ENCODE measurements at places on chromosomes 12 and 14. TPM values are rescaled to one million over a fixed set of nuclear protein-coding genes. Genes with fewer than 3 reads are reported as not detected.

Gene NUDT14
- 15.1 TPM for total RNA-seq

Gene RFLNA
- total RNA-seq = 0.57 TPM

DNA sequence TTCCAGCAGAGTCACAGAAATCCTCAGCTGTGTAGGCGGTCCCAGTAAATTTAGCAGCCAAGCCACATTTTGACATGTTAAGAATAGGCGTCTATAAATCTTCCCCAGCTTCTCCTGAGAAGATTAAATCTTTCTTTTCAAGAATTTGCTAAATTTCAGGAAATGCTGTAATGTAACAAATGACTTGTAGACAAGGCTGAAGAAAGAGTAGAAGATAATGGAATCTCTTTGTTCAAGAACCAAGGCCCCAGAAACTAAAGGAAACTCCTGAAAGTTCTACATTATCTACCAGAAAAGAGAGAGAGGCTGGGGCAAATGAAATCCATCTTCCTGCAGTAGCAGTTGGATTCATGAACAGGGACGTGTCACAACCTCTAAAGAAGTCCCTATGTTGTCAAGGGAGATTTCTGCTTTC lies 760.3 kb downstream of the NOVA1 start:
- H3K27me3 ChIP-seq = no peaks in the 10 kb centered on the region
- H3K4me1 ChIP-seq = no peaks in the 10 kb centered on the region
- DNase-seq = no peak
- no peak overlapping the region for H3K4me3 ChIP-seq

Gene LRP10
- total RNA-seq = 117 TPM

DNA sequence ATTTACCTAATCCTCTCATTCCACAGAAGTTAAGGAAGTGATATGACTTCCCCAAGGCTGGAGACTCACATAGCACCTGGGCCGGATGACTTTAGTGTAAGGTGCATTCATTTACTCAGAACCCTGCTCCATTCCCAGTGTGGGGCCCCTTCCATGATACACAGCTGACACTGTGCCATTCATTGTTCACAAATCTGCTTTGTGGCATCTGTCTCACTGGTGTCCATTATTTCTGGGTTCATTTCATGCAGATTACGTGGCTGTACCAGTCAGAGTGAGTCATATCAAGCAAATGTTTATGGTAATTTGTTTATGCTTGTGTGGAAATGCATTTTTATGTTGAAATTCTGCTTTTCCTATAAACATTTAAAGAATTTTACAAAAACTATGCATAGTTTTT lies 5.2 kb downstream of the ANO4 start:
- peaks cover 7% of the 10 kb centered on the region for H3K27me3 ChIP-seq
- no peak overlapping the region for H3K27ac ChIP-seq
- no peak overlapping the region for H3K4me3 ChIP-seq

- no peaks in the 10 kb centered on the region for H3K27me3 ChIP-seq
- H3K36me3 ChIP-seq = no peaks in the 10 kb centered on the region
- DNase-seq = no peak
- H3K4me1 ChIP-seq = no peaks in the 10 kb centered on the region
- H3K27ac ChIP-seq = no peak overlapping the region
- H3K4me3 ChIP-seq = no peak overlapping the region
Observed at GRCh38 chr12:63045020-63045860, 105.8 kb downstream of the AVPR1A start.

DNA sequence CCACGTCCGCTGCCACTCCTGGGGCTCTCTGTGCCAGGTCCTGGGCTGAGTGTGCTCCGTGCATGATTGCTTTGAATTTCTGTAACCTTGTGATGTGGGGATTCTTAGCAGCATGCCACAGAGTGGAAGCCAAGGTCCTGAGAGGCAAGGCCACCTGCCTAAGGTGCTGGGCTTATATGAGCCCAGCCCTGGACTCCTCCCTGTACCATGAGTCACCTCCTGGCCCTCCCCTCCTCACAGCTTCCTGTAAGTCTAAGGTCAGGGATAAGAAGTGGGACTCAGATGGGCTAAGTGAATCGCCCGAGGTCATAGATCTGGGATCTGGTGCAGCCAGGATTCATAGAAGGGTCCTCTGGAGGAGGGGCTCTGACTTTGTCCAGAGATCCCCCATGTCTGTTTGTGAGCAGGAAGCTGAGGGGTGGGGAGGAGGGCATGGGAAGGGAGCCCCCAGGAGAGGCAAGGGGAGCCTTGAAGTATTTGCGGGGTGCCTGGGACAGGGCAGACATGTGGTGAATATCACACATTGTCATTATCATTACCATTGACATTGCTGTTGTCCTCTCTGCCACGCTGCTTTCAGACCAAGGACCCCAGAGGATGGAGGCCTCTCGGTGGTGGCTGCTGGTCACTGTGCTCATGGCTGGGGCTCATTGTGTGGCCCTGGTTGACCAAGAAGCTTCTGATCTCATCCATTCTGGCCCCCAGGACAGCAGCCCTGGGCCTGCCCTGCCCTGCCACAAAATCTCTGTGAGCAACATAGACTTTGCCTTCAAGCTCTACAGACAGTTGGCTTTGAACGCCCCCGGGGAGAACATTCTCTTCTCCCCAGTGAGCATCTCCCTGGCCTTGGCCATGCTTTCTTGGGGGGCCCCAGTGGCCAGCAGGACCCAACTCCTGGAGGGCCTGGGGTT lies 28.8 kb downstream of the SERPINA3 start:
- no peaks in the 10 kb centered on the region for H3K4me1 ChIP-seq
- no peaks in the 10 kb centered on the region for H3K36me3 ChIP-seq
- no peak for DNase-seq
- no peaks in the 10 kb centered on the region for H3K27me3 ChIP-seq

DNA sequence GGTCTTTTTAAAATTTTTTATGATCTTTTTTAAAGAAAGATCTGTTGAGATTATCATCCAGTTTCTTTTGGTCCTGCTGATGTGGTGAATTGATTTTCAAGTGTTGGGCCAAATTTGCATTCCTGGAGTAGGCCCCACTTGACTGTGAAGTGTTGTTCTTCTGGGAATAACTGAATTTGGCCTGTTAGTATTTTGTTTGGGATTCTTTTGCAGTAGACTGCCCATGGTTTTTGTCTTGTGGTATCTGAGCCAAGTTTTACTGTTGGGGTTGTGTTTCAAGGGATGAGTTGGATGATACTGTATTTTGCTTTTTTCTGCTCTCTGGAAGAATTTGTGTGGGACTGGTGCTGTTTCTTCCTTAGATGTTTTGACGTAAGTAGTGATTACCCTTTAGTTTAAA lies 4.0 kb upstream of the SYCP3 start:
- no peaks in the 10 kb centered on the region for H3K27me3 ChIP-seq
- peaks cover 70% of the 10 kb centered on the region for H3K36me3 ChIP-seq
- DNase-seq = no peak

- H3K4me3 ChIP-seq = no peak overlapping the region
- no peaks in the 10 kb centered on the region for H3K36me3 ChIP-seq
- no peak overlapping the region for H3K27ac ChIP-seq
Observed at GRCh38 chr12:85698937-85699336, 137.3 kb downstream of the RASSF9 start.

Gene PCNX1
- total RNA-seq = 41.8 TPM

DNA sequence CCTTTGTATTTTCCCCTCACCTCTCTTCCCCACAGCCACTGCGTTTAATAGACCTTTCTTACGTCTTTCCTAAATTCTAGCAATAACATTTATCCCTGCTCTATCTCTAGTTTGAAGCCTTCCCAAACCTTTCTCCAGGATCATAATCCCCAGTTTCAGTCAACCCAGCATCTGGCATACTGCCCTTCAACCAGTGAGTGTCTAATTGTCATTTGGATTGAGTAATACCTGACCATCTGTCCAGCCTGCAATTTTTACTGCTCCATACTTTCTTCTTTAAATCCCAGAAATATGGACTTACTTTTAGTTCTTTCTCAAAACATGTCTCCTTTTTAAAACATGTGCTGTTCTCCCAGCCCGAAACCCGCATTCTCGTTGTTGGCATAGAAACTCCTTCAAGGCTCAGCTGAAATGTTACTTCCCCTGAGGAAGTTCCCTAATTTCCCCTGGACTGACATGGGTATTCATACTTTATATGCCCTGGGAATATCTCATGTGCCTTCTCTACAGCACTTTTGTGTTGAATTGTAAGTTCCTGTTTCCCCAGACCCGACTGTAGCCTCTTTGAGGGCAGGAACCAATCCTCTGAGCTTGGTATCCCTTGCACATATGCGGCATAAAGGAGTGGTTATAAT lies 65.1 kb upstream of the ETV6 start:
- no peak for DNase-seq
- no peaks in the 10 kb centered on the region for H3K27me3 ChIP-seq
- peaks cover 9% of the 10 kb centered on the region for H3K4me1 ChIP-seq
- H3K36me3 ChIP-seq = no peaks in the 10 kb centered on the region

DNA sequence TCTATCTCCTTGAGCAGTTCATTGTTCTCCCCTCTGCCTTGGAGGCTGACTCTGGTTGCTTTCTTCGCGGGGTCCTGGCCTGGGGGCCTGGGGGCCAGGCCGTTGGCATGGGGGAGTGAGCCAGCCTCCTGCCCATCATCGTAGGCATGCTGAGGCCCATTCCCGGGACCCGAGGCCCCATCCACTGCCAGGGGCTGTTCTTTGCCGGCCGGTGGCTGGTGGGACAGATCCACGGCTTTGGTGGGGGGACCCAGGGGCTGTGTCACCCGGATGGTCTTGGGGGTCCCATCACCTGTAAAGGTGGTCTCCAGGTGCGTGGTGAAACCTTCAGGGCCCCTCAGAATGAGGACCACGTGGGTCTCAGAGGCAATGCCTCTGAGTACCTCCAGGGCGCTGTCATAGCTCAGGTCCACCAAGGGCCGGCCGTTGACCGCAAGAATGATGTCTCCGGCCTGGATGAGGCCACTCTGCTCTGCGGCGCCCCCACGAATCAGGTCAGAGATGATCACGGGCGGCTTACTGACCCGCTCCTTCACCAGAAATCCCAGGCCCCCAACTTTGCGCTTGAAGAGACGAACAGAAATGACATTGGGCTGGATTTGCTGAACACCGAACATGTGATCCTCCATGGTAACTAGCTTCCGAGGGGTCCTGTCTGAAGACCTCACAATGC lies 30.8 kb downstream of the NOS1 start:
- no peak for DNase-seq
- no peaks in the 10 kb centered on the region for H3K36me3 ChIP-seq
- H3K27ac ChIP-seq = no peak overlapping the region
- no peak overlapping the region for H3K4me3 ChIP-seq
- no peaks in the 10 kb centered on the region for H3K27me3 ChIP-seq
- no peaks in the 10 kb centered on the region for H3K4me1 ChIP-seq

Gene TAS2R9
- not detected for total RNA-seq

DNA sequence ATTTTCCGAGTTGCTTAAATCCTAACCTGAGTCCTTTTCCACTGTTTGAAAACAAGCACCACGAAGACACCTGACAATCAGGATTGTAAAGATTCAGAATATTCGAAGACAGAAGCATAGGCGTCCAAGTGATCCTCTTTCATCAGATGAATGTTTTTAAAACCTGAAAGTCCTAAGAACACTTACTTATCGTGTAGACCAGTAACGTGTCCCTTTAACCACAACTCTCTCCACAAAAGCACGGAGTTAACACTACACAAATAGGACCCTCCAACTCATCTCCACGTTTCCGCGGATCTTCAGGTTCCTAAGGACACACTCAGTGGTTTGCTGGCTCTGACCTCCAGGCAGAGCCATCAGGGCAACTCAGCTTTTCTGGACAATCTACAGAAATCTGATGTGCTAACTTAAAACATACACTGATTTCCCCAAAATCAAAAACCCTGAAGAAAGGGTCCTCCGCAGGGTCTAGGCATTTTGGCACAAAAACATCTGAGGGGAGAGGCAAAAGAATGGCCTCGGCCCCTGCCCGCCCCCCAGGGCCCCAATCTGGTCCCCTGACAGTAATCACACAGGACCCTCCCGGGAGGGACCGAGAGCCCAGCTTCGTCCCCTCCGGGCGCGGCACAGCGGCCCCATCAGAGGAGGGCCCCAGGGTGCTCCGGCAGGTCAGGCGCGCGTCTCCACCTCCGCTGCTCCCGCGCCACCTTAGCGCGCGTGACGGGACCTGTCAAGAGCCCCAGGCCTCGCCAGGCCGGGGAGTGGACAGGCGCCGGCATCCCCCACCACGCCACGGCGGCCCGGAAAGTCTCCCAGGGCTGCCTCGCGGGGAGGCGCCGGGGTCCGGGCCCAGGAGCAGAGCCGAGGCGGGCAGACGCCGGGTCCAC lies 925 bp downstream of the DICER1 start:
- H3K4me1 ChIP-seq = peaks cover 30% of the 10 kb centered on the region
- DNase-seq = no peak
- no peaks in the 10 kb centered on the region for H3K36me3 ChIP-seq
- peak overlapping the region; percentile 93 for H3K27ac ChIP-seq

DNA sequence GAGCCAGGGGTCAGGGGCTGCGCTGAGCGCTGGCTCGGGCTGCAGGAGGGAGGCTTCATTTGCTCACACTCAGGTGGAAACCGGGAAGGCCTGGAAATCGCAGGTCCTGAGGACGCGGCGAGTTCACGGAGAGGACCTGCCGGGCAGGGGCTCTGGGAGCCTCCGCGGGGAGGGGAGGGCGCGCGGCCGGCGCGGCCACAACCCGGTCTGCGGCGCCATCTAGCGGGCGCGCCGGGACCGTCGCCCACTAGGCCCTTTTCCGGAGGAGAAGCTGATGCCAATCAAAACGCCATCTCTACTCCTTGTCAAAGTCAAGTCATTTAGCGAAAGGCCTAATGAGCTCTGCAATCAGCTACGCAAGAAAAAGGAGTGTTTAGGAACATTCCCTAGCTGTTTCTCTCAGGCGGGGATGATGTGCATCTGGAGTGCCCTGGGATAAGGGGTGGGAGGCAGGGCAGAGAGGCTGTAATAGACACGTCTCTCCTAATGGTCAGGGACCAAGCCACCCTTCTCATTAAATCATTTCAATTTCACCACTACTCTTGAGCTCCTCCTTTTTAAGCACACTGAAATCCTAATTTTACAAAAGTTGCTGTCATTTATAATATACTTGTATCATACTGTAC lies 885.8 kb upstream of the TMEM132C start:
- no peak overlapping the region for H3K27ac ChIP-seq
- DNase-seq = no peak
- H3K36me3 ChIP-seq = no peaks in the 10 kb centered on the region
- H3K4me3 ChIP-seq = no peak overlapping the region
- no peaks in the 10 kb centered on the region for H3K27me3 ChIP-seq

Gene CPNE6
- total RNA-seq = not detected

GRCh38 chr14:39469094-39469710 lies 37.0 kb upstream of the FBXO33 start:
- no peak overlapping the region for H3K4me3 ChIP-seq
- H3K4me1 ChIP-seq = no peaks in the 10 kb centered on the region
- DNase-seq = no peak
- H3K27ac ChIP-seq = no peak overlapping the region
- no peaks in the 10 kb centered on the region for H3K36me3 ChIP-seq

Gene CLEC1B
- total RNA-seq = not detected

Gene CCDC197
- total RNA-seq = not detected

DNA sequence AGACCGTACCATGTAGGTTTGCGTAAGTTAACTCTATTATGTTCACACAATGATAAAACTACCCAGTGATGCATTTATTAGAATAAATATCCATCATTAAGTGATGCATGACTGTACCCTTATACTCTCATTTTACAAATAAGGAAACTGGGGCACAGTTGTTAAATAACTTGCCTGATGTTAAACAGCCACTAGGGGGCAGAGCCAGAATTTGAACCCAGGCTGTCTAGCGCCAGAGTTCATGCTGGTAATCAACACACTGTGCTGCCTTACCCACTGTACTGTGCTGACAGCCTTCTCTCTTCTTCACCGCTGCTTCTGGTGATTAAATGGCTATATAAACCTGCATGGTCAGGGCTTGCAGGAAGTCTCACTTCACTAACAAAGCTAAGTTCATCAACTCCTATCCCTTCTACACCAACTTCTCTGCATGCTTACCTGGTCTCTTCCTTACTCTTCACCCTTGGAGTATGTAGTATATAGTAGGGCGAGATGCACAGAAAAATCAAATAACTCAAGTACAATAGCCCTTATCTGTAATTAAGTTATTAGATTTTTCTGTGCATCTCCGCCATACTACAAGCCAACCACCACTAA lies 43.6 kb upstream of the APPL2 start:
- H3K27me3 ChIP-seq = no peaks in the 10 kb centered on the region
- no peaks in the 10 kb centered on the region for H3K4me1 ChIP-seq
- no peaks in the 10 kb centered on the region for H3K36me3 ChIP-seq
- H3K4me3 ChIP-seq = no peak overlapping the region
